AG08396 (cell line): ENCODE measurements at places on chromosomes 2 and 18.

DNA sequence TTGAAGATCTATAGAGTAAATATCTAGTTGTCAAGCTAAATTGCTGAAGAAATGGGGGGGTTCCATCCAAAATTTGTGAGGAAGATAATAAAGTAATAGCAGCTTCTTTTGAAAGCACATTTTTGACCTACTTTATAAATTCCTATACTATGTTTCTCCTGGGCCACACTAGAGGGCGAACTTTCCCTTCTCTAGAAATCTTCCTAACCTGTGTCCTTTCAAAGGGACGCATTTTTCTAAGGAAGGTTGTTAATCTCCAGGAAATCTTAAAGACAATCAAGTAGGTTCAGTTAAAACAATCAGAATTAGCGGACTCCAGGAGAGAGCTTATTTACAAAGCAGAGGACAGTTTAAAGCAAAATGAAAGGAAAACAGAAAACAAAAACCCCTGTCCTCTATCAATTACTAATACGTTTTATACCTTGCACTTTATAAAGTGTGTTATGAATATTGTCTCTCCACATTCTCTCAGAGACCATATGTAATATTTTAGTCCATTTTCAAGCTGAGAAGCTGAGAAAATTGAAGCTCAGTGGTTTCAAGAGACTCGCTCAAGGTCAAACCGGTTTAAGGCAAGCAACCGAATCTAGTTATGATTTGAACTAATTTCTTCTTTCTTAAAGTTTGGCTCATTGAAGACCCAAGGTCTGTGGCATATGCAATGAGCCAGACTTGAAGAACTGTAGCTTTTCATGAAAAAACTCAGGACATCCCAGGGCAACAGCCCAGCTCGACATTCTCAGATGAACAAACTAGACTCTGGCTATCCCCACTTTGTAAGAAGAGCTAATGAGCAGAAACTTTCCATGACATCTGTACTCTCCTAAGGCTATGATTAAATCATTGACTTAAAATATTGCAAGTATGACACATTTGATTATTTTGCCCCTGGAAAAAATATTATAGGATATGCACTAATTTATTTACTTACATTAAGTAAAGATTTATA is 273.6 kb downstream of the PAX3 start:
- no peak for DNase-seq

GRCh38 chr2:140085674-140086073 is 1305.5 kb upstream of the NXPH2 start:
- no peak for DNase-seq

GRCh38 chr2:231361701-231362554 is 33.6 kb upstream of the B3GNT7 start:
- no peak for DNase-seq

GRCh38 chr2:137252934-137253333 is 487.6 kb downstream of the THSD7B start:
- peak; percentile 5 for DNase-seq

DNA sequence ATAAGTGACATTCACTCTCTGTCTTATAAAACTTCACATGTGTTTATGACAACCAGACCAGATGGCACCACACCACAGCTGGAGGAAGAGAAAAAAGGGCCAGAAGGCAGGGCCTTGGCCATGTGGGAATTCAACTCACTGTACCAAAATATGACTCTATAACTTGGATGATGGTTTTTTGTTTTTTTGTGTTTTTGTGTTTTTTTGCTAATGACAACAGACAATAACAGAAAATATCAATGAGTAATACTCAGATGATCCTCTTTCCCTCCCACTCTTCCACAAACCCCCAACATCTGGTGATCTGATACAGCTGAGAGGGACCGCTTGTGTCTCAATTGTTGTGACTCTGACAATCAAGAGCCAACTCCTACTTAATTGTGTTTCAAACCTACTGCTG is 12.4 kb downstream of the NMI start:
- no peak for DNase-seq

GRCh38 chr2:212539072-212539880 is 674 bp upstream of the ERBB4 start:
- DNase-seq, result peak; percentile 53

GRCh38 chr2:160353813-160354212 is 139.8 kb downstream of the RBMS1 start:
- no peak for DNase-seq

DNA sequence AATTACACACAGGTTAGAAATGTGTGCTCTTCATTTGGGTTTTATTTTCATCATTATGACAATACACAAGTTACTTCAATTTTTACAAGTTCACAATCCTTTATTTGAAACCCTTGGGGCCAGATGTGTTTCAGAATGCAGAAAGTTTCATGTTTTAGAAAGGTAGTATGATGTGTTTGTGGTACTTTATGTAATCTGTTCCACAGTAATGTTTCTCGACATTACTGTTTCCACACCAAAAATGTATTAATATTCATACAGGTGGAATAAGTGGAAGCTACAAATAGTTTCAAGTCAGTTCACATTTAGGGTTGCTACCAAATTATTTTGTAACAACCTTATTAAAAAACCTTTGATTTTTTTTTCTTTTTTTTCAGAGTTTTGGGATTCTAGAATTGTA is 10.4 kb downstream of the UBE2E3 start:
- DNase-seq, result no peak

GRCh38 chr2:63983986-63984605 is 35.1 kb downstream of the VPS54 start:
- DNase-seq, result no peak

DNA sequence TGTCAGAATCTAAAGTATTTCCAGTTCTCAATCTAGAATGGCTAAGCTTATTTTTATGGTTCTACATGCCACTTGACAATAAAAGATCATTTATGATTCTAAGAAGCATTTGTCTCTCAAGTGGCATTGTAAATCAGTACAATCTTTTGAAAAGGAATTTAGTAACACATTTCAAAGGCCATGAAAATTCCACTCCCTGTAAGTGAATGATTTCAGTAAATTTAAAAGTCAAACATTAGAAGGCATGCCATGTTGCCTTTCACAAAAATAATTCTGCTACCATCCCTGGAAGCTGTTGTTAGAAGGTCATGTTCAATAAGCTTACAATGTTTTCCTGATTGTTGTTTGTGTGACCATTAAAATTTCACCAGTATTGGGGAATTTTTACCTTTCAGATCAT is 142.9 kb downstream of the RPIA start:
- DNase-seq, result no peak

DNA sequence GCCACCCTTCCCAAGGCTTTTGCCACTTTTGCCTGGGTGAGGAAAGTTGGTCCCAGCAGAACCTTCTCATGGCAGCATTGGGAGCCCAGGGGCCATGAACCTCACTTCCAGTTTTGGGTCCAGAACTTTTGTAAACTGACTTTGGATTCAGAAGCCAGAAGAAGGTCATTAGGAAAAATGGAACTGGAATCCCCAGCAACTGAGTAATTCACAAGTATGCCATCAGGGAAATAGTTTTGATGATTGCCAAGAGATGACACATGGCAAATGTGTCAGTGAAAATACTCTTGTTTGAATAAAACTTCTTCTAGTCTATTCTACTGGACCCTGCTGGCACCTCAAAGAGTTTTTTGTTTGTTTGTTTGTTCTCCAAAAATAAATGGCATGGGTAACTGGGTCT is 203.7 kb downstream of the SETBP1 start:
- peak; percentile 18 for DNase-seq

- no peak for DNase-seq
These were observed 38.6 kb downstream of the CYP1B1 start for GRCh38 chr2:38037325-38037724.

DNA sequence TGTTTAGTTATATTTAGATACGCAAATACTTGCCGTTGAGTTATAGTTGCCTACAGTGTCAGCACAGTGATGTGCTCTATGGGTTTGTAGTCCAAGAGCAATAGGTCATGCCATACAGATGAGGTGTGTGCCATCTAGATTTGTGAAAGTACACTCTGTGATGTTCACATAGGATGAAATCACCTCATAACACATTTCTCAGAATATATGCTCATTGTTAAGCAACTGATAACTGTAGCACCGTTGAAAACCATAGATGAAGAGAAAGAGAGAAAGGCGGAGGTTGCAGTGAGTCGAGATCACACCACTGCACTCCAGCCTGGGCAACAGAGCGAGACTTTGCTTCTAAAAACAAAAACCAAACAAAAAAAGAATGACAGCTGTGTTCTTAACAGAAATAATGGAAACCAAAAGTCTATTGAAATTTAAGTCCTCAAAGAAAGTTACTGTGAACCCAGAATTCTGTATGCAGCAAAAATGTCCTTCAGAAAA is 9.5 kb downstream of the DGKD start:
- DNase-seq, result no peak

DNA sequence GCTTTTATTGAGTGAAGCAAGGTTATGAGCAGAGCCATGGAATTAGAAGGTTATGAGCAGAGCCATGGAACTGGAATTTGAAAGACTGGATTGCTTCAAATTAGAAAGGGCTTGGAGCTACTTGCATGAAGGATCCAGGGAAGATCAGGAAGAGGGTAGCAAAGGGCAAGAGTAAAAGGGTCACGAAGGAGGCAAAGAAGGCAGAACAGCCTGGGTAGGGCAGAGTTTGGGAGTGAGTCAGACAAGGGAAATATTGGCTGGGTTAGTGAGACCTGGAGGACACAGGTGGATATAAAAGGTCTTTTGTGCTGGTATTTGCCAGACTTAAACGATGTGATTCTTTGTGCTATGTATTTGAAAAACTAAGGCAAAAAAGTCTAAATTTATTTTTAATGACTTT is 65.0 kb downstream of the SEMA4F start:
- no peak for DNase-seq

DNA sequence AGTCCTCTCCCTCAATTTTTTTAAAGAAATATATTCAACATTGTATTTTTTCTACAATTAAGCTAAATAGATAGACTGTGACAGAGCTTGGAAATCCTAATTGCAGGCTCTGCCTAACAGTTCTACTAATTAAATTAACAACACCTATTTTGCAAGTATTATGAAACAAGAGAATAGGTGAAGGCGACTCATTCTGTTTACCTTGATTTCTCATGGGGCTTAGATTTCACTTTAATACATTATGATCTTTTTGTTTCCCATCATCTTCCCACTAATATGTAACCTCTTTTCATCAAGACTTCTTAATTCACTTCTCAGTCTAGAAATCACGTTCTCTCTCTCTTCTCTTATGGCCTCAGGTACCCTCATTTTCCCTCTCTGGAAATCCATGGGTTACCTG is 42.7 kb upstream of the TANK start:
- DNase-seq, result no peak

DNA sequence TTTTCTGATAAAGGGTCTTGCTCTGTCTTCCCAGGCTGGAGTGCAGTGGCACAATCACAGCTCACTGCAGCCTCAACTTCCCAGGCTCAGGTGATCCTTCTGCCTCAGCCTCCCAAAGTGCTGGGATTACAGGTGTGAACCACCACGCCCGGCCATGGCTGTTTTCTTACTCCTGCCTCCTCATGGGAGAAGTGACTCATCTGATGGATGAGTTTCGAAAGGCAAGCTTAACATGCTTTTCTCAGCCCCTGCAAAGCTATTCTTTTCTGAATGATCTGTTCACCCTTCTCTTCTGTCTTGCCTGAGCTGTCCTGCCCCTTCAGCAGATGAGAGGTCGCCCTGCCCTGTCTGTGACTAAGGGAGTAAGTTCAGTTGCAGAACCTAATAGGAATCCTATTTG is 929 bp upstream of the CREG2 start:
- peak; percentile 56 for DNase-seq

DNA sequence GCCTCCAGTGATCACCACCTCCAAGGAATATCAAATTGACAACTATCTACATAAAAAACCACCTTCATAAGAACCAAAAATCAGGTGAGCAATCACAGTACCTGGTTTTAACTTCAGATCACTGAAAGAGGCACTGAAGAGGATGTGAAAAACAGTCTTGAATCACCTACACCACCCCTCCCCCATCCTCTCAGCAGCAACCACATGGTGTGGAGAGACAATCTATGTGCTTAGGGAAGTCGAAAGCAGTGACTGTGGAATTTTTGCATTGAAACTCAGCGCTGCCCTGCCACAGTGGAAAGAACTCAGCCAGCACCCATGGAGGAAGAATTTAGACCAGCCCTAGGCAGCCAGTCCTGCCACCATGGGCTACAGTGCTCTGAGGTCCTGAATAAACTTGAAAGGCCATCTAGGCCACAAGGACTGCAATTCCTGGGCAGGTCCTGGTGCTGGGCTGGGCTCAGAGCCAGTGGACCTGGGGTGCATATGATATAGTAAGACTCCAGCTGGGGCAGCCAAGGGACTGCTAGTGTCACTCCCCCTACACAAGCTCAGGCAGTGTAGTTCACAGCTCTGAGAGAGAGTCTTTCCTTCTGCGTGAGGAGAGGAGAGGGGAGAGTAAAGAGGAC is 75.6 kb downstream of the ATL2 start:
- no peak for DNase-seq

DNA sequence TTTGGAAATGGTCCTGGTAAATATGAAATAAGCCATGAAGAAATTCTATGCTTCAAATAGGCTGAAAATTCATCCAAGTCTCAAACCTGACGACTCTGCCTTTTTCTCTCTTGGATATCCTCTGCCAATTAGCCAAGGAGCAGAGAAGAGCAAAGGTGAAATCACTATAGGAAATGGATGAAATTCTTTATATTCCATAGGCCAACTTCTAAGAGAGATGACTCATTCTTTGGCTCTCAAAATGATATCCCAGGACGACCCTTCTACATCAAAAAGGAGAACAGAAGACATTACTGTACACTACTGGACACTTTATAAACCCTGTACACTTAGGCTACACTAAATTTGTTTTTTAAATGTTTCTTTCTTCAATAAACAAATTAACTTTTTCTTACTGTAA is 22.7 kb downstream of the PDE1A start:
- DNase-seq, result no peak

GRCh38 chr2:25483607-25484266 is 142.0 kb upstream of the DNMT3A start:
- DNase-seq, result no peak

DNA sequence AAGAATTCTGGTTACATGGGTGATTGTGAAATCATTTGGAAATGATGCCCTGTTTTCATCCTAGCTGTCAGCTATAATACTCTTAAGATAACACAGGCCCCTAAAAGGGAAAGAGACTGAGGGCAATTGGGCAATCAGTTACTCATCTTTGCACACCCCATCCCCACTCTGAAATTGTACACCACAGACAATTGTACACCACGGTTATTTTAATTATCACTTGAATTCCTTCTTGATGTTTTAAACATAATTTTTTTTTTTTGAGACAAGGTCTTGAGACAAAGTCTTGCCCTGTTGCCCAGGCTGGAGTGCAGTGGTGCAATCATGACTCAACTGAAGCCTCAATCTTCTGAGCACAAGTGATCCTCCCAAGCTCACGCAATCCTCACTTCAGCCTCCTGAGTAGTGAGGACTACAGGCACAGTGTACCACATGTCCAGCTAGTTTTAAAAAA is 862.4 kb upstream of the ACVR2A start:
- peak; percentile 21 for DNase-seq

DNA sequence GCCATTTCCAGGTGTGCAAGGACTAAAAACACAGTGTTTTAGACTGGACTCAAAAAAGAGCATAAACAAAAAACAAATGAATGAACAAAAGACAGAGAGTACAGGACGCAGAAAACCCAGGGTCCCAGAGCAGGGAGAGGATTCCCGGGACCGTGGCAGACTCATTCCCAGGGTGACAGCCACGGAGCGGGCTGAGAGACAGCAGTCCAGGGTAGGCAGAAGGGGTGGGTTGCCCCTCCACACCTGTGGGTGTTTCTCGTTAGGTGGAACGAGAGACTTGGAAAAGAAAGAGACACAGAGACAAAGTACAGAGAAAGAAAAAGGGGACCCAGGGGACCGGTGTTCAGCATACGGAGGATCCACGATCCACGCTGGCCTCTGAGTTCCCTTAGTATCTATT is 273.4 kb downstream of the EIPR1 start:
- no peak for DNase-seq

- no peak for DNase-seq
These were observed at the start of gene EVX2 for GRCh38 chr2:176083796-176084261. EVX2 (minus strand) TSS chr2:176083962; CDS start chr2:176083776, 186 bp downstream.

GRCh38 chr2:56014046-56014730 is 90.6 kb upstream of the EFEMP1 start:
- DNase-seq, result no peak
